ENCODE measurements at places on chromosomes 5 and 9.

GRCh38 chr9:135127718-135128670 lies 40.5 kb downstream of the OLFM1 start:
- no peak for DNase-seq

- no peak for DNase-seq
Measured at GRCh38 chr5:20949636-20950035, 961.6 kb upstream of the CDH18 start.

DNA sequence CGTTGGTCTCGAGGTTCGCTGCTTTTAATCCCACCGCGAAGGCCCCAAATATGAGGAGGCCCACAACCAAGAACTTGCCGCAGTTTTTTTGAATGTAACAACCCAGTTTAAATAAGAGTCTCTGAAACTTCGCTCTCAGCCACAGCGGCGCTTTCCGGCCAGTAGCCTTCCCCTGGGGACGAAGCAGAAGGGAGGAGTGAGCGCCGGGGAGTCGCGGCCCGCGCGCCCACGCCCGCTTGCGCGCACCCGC lies 10.4 kb downstream of the PTCH1 start:
- no peak for DNase-seq

GRCh38 chr9:32647671-32648070 lies 12.2 kb upstream of the TAF1L start:
- no peak for DNase-seq

- DNase-seq, result no peak
Measured at GRCh38 chr9:125850763-125851162, 103.6 kb downstream of the PBX3 start.

- DNase-seq, result no peak
Measured at GRCh38 chr5:74765201-74765600, 1.7 kb downstream of the GFM2 start.

DNA sequence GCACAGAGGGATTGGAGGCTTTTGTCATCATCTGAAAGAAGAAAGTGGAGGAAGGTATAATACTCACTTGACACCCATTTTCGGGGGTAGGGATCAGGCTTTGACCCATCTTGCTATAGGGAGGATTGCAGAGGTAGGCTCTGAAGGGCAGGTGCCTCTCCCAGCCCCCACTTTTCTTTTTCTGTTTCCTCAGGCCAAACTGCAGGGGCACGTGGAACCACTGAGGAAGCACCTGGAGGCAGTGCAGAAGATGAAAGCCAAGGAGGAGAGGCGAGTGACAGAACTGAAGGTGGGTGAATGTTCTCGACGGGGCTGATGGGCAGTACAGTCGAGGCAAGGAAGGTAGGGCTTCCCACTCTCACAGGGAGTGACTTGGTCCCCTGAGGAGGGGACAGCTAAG lies 7.5 kb downstream of the TRIM41 start:
- no peak for DNase-seq

DNA sequence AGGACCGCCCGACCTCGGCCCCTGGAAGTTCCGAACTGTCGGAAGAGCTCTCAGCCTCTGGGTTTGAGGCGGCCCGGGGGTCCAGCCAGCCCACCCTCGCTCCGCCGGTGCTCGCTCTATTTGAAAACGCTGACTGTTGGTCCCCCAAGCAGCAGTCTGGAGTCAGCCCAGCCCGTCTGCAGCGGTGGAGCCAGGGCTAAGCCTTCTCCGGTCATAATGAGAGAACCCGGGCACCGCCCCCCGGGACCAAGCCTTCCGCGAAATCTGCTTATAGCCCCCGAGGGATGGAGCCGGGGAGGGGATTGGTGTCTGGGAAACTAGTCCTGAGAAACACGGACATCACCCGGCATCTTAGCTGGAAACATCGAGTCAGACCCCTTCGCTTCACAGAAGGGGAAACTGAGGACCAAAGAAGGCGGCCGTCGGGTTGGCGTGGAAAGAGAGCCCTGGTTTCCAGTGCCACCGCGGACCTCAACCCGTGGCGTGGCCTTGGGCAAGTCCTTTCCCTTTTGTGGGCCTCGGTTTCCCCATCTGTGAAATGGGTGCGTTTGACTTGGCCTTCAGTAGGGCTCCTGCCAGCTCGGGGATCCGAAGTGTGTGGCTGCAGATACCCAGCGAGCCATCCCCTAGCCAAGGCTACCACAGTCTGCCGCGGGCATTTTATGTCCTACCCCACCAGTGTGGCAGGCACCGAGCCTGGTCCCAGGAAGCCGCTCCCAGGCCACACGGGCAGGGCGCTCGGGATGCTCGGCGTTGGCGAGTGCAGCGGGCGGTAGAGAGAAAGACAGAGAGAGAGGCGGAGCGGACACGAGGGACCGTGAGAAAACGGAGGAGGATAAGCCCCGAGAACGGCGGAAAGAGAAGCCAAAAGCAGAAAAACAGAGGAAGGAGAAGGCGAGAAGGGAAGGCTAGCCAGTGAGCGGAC lies 857 bp downstream of the ADAM19 start:
- DNase-seq, result no peak

- DNase-seq, result no peak
Measured at GRCh38 chr9:110320651-110321445, 16.8 kb downstream of the TXNDC8 start.

- DNase-seq, result no peak
Measured at GRCh38 chr5:161149078-161149477, 297.1 kb upstream of the ATP10B start.

DNA sequence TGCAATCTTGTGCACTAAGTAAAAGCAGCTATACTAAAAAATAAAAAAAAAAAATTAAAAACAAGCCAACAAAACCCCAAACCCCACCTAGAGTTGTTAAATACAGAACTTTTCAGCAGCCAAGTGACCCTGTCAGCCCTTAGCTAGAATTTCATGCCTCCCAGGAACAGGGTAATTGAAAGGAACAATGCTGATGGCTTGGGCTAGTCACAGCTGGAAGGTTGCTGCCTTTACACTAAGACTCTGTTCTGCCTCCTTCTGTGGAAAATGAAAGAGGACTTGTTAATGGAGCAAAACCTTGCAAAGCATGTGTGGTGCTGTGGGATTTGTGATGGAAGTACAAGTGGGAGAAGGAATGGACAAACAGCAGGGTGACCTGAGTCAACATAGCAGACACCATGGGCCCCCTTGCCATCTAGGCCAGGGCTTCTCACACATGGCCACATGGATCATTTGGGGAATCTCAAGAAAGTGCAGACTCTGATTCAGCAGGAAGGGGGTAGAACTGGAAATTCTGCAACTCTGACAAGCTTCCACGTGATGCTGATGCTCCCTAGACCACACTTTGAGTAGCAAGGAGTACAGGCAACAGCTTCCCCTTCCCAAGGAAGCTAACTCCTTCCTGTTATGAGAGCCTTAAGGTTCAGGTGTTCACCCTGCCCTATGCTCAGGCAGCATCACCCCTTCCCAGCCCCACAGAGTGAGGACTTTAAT lies 14.9 kb upstream of the TMEM252 start:
- no peak for DNase-seq

Measured in neural crest cell (in vitro differentiated cells).